ENCODE measurements at places on chromosomes 5 and 9.
A peak's percentile ranks its signal among the peaks of the same experiment; 100 is the strongest.

GRCh38 chr5:150895431-150896428, 9.1 kb downstream of the ZNF300 start:
- DNase-seq, result no peak

DNA sequence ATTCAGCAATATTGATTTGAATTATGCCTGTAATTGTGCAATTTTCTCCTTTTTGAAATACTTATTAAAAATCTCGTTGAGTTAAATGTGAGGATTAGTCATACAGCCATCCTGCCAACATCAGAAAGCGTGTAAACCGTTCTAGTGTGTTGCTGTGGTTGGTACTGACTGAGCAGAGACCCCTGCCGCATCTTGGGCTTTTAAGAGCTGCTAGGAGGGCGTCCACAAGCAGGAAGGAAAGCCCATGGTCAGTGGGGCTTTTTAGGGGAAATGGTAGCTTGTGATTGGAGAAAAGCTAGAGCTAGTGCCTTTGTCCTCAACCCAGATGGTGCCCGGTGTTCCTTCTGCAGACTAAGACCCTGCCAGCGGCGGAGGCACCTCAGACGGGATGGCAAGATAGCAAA, 1.3 kb downstream of the SDHA start:
- peak; percentile 33 for DNase-seq

- no peak for DNase-seq
Measured at GRCh38 chr5:143896516-143896915, 84.6 kb downstream of the HMHB1 start.

DNA sequence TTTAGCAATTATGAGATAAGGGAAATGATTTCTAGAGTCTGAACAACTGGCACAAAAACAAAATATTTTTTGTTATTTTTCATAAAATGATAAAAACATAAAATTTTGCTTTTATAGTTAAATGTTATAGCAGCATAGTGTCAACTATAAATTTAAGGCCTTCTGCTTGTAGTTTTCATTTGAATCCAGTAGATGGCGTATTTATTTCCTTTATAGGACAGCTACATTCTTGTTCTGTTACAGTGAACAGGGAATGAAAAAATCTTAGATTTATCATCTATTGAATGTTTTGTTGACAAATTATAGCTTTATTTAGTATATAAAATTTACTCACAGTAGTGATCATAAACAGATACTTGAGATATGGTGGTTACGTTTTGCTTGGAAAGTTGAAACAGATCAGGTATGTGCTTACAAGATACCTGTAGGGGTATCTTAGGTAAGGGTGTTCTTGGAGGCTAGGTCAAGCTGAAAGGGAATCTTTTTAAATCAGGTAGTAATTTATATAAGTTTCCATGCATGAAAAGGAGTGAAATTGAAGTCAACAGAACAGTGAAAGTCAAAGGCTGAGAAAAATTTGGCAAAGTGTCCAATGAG, 239.3 kb upstream of the GRIN3A start:
- peak; percentile 3 for DNase-seq

DNA sequence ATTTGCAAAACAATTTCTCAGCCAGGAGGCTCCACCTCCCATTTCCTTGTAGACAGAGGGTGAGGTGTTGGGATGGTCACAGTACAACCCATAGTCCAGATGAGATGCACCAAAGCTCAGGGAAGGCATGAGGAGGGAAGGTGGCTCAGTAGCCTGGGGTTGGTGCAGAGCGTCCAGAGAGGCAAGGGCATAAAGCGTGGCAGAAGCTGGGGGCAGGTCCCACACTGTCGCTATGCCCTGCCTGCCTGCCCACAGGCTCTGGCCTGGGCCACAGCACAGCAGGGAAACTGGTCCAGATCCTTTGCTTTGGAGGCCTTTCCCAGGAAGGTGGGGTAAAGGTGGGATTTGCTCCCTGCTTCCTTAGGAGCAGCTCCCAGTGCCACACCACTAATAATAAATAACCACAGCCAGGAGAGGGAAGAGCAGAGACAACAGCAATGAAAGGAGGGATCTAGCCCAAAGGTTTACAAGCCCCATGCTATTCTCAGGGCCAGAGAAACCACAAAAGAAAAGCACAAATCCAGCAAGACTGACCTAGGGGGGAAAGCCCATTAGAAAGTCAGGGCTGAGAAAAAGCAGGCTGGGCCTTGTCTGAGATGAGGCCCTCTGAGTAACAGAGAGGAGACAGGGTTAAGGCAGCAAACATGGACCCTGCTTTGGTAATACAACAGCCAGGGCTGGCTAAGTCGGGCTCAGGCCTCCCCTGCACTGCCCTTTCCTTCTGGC, 27.2 kb downstream of the PCDHGC5 start:
- no peak for DNase-seq

GRCh38 chr9:87707805-87708506, 18.0 kb upstream of the CTSL start:
- DNase-seq, result no peak

- no peak for DNase-seq
Measured at GRCh38 chr9:16959391-16959790, 88.9 kb upstream of the BNC2 start.

DNA sequence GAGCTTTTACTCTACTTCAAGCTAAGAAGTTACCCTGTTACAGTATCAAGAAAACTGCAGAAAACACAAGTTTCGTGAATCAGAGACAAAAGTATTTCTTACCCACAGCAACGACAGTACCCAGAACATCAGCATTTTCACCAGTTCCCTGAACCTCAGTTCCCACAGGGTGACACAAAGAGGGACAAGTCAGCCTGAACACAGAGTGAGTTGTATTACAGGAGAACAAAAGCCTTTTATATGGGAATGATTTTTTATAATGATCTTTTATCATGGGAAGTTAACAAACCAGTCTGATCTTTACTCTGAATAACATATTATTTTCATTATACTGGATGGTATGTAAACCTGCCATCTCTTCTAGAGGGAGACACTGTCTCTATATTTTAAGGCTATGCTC, 139.0 kb upstream of the ITGA1 start:
- DNase-seq, result no peak

- DNase-seq, result no peak
Measured at GRCh38 chr5:9516591-9516990, 29.3 kb downstream of the SEMA5A start.

GRCh38 chr9:6128030-6128429, 87.6 kb upstream of the IL33 start:
- DNase-seq, result no peak

- no peak for DNase-seq
Measured at GRCh38 chr5:129718471-129719090, 29.3 kb upstream of the MINAR2 start.

DNA sequence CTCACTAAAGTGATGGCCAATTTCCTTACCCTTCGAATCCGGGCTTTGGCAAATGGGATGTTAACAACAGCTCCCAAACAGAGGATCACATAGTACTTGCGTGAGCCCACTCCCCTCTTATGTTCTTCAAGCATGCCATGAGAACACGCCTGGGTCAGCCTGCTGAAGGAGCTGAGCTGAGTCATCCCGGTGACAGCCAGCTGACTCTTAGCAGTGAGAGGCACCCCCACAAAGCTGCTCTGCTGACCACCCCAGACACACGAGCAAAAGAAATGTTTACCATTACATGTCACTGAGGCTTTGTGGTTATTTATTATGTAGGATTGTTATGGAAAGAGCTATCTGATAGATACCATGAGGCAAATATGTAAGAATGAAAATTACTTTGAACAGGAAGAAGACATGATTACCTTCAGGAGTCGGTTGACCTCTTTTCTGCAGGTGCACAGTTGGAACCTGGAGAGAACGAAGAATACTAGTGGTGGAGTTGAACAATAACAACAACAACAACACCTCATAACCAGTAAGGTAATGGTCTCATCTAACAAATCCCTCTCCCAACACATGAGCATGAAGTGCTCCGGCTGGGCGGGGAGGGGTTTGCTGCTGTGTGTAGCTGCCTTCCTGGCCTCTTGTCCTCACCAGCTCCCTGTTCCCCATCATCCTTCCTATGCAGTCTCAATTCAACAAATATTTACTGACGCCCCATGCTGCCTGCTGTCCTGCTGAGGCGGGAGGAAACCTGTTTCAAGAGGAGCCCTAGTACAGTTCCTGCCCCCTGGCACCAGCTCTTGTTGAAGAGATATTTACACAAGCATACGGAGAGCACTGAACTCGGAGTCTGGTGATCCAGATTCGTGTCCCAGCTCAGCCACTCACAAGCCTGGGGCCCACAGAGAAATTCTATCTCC, 69.4 kb upstream of the LHFPL2 start:
- DNase-seq, result no peak

DNA sequence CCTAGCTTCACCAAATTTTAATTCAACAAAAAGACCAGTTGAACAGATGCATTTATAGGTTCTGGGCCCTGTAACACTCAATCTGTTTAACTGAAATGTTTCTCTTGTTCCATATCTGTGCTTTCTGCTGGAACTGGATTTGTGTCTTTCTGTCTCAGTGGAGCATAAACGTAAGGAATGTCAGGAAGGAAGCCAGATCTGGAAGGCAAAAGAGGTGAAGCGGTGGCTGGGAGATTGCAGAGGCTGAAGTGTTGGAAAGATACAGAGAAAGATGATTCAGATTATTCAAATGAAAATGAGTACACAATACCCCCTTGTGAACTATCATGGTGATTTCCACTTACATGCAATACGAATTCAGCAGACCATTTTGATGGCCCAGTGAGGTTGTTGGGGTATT, 406.8 kb downstream of the BRINP1 start:
- DNase-seq, result no peak

DNA sequence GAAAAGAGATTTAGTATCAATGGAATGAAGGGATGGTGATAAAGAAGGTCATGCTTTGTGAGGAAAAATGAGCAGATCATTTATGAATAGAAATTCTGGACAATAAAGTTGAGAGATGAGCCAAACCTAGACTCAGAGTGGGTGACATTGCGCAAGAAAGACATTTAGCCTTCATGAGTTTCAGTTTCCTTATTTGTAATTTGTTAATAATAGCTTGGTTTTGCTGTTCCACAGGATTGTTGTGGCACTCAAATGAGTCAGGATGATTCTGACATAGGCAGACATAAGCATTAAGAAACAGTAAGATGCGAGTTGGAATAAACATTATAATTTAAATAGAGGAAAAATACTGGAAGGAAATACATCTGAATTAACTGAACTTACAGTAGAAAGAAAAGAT, 34.8 kb downstream of the ITGA2 start:
- DNase-seq, result no peak

DNA sequence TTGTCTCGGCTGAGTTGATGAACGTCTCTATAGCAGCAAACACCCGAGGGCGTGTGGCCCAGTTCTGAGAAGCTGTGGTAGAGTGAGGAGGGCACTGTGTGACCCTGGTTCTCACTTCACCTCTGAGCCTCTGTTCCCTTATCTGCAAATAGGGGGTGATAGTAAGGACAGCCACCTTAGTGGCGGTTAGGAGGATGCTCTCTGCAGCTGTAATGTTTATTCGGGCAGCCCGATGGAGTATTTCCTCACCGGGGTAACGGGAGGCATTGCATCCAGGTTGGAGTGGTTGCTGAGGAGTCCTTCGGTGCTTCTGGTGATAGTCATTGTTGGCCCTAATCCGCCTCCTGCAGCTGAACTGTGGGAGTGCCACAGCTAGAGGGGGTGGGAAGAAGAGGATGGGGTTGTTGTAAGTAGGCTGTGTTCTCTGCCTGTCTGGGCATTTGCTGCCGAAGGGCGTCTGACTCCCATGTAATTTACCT, 13.9 kb downstream of the PRRC2B start:
- DNase-seq, result no peak

DNA sequence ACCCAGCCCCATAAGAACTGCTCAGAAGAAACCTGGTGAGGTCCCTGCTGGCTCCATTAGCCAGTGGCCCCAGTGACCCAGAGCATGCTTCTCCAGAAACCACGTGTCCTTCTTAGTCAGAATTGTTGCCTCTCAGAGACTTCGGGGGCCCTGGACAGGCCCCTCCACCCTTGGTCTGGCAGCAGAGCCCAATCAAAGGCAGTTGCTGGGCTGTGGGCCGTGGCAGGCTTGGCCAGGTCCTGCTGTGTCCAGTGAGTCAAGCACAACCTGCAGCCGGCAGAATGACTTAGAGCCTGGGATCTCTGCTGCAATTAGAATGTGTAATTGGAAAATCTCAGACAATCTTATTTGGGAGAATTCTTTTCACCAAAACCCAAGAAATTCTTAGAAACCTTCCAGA, 502.0 kb upstream of the KLF4 start:
- no peak for DNase-seq

DNA sequence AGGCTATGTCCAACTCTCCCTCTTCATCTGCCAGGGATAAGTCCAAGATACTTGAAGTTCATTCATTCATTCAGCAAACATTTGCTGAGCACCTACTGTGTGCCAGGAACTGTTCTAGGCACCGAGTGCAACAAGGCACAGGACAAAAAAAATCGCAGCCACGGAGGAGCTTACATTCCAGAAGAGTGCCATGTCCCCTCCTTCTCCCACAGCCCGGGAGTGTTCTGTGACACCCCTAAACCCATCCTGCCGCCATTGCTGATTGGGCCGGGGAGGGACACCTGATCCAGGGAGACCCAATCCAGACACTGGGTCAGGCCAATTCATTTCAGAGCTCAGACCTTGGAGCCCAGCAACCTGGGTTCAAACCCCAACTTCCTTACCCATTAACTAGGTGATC, 58.1 kb upstream of the NEURL1B start:
- no peak for DNase-seq

DNA sequence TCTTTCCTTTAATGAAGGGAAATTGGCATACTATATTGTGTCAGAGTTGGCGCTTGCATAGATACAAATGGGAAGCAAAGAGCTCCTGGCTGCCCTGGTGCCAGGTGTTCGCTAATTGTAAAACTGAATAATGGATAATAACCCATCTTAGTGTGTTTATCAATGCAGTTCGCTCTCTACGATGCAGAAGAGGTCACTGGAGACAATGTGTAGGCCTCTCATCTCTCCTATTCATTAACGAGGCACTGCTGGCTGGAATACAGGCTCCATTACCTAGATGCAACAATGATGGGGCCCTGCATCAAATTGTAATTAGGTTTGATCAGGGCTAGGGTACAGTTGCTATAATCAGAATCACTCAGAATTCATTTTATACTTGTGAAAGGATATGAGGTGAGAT, 171.0 kb downstream of the RMI1 start:
- no peak for DNase-seq

- DNase-seq, result no peak
Measured at GRCh38 chr9:91891915-91892314, 58.1 kb downstream of the ROR2 start.

GRCh38 chr5:133147411-133147810, 95.6 kb downstream of the HSPA4 start:
- peak; percentile 4 for DNase-seq

GRCh38 chr5:108521011-108521700, 139.3 kb upstream of the FBXL17 start:
- DNase-seq, result no peak

GRCh38 chr5:2996248-2996647, 244.8 kb upstream of the IRX2 start:
- no peak for DNase-seq

DNA sequence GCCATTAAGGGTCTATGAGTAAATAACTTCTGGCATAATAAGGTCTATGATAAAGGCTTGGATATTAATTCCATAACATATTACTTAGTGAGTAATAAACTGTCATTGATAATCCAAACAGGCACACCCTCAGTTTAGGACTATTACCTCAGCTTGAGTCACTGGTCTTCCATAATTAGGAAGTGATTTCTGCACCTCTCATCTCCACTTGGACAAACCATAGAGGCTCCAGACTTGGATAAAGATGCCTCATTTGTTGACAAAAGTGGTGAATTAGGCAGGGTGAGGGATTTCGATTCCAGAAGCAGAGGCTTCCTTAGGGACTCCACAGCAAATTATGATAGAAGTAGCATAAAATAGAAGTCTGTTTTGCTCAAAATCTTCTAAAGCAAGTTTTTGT, 127.5 kb upstream of the MTAP start:
- DNase-seq, result no peak

Measured in KG1 (cell line).